Globus pallidus (tissue), 1 donor: ENCODE measurements at places on chromosomes 1 and 21.

- DNase-seq = no peak
These were observed 328.0 kb downstream of the TGFB2 start for GRCh38 chr1:218673170-218673569.

GRCh38 chr1:51749151-51749550 is 129.4 kb downstream of the NRDC start:
- no peak for DNase-seq

GRCh38 chr1:160363951-160364735 is 2.7 kb upstream of the NHLH1 start:
- DNase-seq = no peak

- DNase-seq = no peak
These were observed 14.0 kb downstream of the LAPTM5 start for GRCh38 chr1:30743584-30744059.

GRCh38 chr1:70719154-70719553 is 308.1 kb downstream of the CTH start:
- no peak for DNase-seq

- no peak for DNase-seq
These were observed 116.8 kb downstream of the ATP6V1G3 start for GRCh38 chr1:198423673-198424072.

DNA sequence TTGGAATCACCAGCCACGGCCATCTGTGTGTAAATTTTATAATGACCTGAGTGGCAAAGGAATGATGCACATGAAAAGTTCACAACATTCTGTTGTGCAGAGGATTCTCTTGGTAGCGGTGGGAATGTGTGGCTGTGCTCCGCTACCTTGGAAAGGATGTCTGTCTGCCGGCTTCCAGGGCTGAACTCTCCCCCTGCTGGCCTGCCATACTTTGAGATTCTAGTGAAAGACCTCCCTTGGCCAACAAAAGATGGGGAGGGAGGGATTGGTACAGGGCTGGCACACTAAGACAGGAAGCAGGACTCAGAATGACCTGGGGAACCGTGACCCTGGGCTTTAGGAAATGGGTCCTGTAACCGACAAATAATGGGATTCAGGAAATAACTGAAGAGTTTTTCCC is 194.5 kb upstream of the PLD5 start:
- DNase-seq = no peak

- DNase-seq = no peak
These were observed 128.4 kb downstream of the GRIK3 start for GRCh38 chr1:36905941-36906340.

DNA sequence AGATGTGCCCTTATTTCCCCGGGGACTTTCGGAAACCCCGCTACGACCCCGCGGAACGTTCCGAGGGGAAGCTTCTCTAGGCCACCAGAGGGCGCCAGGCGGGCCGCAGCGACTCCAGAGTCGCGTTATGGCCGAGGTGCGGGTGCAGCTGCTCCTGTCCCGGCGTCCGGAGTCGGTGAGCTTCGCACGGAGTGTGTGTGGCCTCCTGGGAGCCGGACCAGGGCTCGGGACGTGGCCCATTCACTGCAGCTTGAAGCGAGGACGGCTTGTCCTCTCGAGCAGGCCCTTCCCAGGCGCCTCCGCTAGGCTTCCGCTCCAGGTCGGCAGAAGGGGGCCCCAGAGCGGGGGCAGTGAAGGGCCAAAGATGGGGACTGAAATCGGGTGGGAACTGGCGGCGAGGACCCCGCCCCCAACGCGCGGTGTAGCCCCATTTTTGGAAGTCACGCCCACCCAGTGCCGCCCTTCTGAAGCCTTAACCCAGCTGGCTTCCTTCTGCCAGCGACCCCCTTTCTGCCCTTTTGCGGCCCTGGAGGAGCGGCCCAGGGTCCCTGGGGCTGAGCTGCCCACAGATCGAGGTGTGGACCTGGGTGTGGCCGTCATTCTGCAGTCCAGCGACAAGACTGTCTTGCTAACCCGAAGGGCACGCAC is at the start of gene NUDT17:
Gene NUDT17 (plus strand): TSS at position 117 of the 648 bp plus-strand sequence. CDS start 11 bp downstream, at position 128.
- peak; percentile 64 for DNase-seq

- DNase-seq = no peak
These were observed 214.1 kb downstream of the PBX1 start for GRCh38 chr1:164773102-164773501.

GRCh38 chr1:27571439-27572018 is 32.4 kb downstream of the AHDC1 start:
- peak; percentile 24 for DNase-seq

- DNase-seq = peak; percentile 50
These were observed 19.4 kb downstream of the PDE4B start for GRCh38 chr1:65812065-65812464.

GRCh38 chr1:239308701-239309333 is 77.6 kb upstream of the CHRM3 start:
- DNase-seq = peak; percentile 8

DNA sequence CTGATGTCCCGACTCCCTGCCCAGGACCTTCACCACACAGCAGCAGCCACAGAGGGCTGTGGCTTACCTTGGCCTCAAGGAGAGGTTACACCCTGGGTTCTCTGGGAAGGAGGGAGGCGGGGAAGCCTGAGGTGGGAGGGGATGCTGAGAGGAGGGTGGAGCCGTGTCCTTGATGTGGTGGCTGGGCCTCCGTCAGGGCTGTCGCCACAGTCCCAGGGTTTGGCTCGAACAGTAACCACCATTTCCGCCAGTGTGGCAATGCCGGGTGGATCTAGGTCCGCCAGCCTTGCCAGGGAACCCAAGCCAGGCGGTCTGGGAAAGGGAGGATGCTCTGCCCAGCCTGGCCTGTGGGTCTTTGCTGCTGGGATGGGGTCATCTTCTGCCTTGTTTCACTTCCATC is 18.4 kb upstream of the CDCA8 start:
- DNase-seq = no peak

DNA sequence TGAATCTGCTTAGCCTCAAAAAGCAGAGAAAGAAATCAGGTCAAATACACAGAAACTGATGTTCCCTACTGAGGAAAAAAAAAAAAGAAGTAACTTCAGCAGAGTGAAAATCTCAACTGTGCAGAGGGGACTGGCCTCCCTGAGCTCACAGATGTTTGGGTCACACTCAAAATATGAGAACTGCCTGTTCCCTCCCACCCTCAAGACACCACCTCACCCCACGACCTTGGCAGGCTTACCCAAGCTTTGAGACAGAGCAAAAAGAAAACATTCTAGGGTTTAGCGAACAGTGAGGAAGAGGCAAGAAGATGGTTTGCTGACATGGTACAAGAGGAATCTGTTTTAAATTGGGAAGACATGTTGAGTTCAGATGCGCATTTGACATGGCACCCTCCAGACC is 48.8 kb downstream of the NID1 start:
- DNase-seq = no peak

DNA sequence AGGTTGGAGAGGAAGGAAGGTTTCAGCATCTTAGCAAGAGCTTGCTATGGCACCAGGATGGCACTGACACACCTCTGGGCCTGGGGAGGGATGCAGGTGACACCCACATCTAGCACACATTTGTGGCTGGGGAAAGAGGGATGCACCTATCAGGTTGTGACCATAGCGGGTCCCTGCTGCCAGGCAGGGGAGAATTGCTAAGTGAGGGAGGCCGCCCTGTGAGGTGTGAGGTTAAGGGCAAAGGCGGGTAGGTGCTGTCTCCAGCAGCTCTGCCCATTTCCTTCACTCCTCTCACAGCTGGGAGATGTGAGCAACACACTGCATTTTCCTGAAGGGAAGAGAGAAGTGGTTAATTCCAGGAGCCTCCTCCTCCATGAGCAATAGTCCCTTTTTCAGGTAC is 83.2 kb upstream of the TLR5 start:
- no peak for DNase-seq

GRCh38 chr1:96104906-96105305 is 616.7 kb upstream of the PTBP2 start:
- DNase-seq = no peak

- DNase-seq = no peak
These were observed 137.0 kb downstream of the BRINP2 start for GRCh38 chr1:177307771-177308170.

- no peak for DNase-seq
These were observed 514.7 kb downstream of the NUF2 start for GRCh38 chr1:163836481-163836880.

GRCh38 chr1:240843798-240844197 is 231.8 kb upstream of the GREM2 start:
- DNase-seq = no peak

GRCh38 chr1:111624382-111624781 is 4.8 kb downstream of the RAP1A start:
- DNase-seq = no peak

- no peak for DNase-seq
These were observed 252.5 kb upstream of the RGS18 start for GRCh38 chr1:191905781-191906180.

- DNase-seq = no peak
These were observed 69.9 kb upstream of the BACE2 start for GRCh38 chr21:41098076-41098475.

GRCh38 chr1:202563818-202564217 is 146.4 kb downstream of the SYT2 start:
- DNase-seq = no peak

DNA sequence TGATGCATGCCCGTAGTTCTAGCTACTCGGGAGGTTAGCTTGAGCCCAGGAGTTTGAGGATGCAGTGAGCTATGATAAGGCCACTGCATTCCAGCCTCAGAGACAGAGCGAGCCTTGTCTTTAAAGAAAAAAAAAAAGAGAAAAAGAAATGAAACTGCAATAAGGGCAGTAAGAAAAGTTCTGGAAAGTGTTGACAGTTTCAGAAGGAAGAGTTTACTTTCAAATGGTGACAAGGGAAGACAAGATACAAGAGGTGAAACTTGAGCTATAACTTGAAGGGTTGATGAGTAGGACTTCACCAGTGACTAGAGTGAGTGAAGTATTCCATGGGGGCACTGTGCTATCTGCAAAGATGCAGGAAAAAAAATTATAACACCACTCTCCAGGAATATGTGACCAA is 125.0 kb downstream of the AKT3 start:
- DNase-seq = no peak

GRCh38 chr21:41976611-41977010 is 22.8 kb upstream of the C2CD2 start:
- DNase-seq = no peak

DNA sequence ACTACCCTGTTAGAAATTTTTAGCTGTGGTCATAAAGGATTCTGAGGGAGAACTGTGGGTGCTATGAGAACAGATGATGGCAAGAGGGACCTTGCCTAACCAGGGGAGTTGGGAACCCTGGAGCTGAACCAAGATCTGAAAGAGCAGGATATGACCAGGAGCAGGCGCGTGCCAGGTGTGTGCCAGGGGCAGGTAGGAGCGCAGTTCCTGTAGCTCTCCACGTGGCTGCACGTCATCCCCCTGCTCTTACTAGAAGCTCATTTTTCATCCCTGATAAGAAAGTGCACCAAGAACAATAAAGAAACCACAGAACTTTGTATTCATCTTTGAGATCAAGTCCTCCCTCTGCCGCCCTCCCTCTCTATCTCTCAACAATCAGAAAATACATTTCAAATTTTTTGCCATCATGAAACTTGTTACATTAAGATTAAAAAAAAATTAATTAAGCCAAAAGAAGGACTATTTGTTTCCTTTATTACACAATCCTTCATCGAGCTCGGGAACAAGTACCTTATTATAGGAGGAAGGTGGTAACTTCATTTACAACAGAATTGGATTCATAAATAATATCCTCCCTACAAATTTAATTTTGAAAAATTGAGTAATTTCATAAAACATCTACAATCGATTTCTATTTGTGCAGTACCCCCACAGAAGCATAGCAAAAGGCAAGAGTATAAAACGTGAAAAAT is 78.5 kb downstream of the SLC35F3 start:
- DNase-seq = no peak

DNA sequence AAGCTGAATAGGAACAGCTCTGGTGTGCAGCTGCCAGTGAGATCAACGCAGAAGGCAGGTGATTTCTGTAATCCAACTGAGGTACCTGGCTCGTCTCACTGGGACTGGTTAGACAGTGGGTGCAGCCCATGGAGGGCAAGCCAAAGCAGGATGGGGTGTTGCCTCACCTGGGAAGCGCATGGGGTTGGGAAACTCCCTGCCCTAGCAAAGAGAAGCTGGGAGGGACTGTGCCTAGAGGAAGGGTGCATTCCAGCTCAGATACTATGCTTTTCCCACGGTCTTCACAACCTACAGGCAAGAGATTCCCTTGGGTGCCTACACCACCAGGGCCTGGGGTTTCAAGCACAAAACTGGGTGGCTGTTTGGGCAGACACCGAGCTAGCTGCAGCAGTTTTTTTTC is 183.2 kb downstream of the DNM3 start:
- DNase-seq = no peak

DNA sequence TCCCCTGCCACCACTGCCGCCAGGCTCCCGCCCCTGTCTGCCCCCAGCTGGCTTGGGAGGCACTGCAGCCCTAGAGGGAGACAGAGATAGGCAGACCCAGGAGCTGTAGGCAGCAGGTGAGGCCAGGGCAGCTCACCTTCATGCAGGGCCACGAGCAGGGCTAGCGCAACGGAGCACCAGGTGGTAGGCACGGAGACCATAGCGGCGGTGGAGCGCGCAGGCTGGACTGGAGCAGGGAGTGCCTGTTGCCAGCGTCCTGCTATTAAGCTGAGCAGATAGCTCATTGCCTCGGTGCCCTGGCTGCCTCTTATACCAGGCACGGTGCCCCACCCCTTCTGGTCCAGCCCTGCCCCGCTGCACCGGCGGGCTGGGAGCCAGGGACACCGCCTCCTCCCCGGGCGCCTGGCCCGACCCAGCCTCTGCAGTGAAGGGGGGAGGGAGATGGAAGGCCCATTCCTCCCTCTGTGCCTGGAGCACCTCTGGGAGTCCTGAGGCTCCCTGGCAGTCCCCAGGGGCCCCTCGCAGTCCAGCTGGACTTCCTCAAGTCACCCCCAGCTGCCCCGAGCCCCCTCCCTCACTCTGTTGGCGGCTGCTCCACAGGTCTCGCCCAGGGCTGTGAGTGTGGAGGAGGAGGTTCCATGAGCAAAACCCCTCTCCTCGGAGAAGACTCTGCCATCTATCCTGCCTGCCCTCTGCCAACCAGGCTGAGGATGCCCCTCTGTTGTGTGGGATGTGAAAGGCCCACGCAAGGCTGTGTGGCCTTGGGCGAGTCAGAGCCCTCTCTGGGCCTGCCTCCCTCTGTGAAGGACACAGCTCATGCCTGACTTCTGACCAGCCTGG is at the start of gene EDN2:
Gene EDN2 (minus strand): TSS at position 282 of the 840 bp plus-strand sequence. CDS start 82 bp downstream, at position 200.
- DNase-seq = no peak

- DNase-seq = peak; percentile 56
These were observed at the start of gene MPC2 for GRCh38 chr1:167936930-167937708. Gene MPC2, minus strand, starts transcription at chr1:167937072. Its CDS starts 1,231 bp downstream, at chr1:167935841.

GRCh38 chr1:83682132-83682531 is 316.8 kb downstream of the TTLL7 start:
- no peak for DNase-seq

DNA sequence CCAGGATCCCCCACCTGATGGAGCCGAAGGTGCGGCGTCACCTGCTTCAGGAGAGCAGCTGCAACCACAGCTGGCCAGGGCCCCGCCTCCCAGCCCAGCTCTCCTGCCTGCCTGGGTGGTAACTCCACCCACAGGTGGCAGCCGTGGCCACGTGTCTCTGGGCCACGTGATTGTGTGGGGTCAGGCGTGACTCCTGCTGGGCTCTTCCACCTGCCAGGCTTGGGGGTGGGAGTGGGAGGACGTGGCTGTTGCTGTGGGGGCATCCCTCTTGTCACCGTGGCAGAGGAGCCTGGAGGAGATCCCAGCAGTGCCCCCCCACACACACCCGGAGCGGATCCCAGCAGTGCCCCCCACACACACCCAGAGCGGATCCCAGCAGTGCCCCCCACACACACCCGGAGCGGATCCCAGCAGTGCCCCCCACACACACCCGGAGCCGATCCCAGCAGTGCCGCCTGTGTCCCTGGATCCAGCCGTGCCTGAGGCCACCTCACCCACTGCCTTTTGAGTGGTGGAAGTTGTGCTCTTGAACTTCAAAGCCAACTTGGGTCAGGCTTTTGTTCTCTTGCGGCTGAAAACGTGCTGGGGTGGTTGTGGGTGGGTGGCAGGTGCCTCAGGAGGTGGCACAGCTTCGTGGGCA is 32.2 kb downstream of the POFUT2 start:
- no peak for DNase-seq
